Smooth muscle cell of trachea (primary cell): ENCODE measurements at places on chromosomes 3 and 15. TPM values are rescaled to one million over a fixed set of nuclear protein-coding genes. Genes with fewer than 3 reads are reported as not detected.

PGBD4 gene
- 2.2 and 2.3 TPM in 2 replicates for total RNA-seq

TRH gene
- not detected in 2 replicates for total RNA-seq

ADCY5 gene
- 0.44 and 0.66 TPM in 2 replicates for total RNA-seq

KY gene
- 1.6 and 1.7 TPM in 2 replicates for total RNA-seq

CTXN2 gene
- not detected in 2 replicates for total RNA-seq

MCF2L2 gene
- total RNA-seq, result 0.15 TPM in 1 of 2 replicates, not detected in the other
